AG08395 (cell line): ENCODE measurements at places on chromosomes 4 and X.

- DNase-seq: peak; percentile 75
Measured at GRCh38 chr4:77921701-77922100, 59.1 kb downstream of the MRPL1 start.

DNA sequence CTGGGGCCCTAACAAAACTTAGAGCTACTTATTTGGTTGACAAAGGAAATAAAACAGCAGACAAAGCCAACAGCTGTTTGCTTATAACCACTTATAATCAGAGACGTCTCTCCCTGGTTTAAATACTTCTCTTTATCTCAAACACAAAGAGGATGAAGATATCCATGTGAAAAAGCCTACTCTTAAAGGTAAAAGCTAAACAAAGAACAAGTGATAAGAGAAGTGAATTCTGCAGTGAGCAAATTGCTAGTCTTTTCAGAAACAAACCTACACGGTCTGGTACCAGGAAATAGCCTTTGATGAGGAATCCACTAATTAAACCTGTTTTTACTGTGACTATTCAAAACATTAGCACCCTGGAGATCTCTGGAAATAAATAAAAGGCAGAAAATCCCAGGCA lies 46.7 kb downstream of the GRIA3 start:
- no peak for DNase-seq

DNA sequence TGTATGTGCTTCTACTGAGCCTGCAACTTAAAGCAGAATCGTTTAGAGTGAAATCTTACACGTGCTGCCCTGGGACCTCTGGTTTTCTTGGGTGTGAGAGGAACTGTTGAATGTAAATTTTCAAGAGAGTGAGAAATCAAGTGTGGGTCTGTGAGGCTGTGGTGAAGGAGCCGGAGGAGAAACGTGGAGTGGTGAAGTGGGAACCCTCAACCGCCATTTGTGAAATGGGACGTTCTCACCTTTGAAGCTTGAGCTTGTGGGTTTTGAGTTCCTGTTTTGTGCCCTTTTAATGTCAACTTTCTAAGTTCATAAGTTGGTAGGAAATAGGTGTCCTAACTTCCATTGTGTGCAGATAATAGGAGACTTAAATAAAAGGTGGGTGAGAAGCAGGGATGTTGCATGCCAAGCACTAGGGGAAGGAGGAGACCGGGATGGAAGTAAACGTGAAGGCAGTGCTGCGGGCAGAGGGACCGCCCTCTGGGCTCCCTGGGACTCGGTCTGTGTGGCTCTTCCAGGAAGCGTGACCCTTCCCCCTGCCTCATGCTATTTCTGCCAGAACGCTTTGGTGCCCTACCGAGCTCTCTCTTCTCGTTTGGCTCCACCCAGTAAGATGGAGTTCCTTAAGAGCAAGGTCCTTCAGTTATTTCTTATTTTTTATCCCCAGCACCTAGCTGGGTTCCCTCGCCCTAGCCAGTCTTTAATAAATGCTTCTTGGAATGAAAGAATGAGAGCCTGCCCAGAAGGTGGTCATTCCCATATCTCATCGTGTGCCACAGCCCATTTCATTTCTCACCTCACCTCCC lies 56.0 kb downstream of the TMEM131L start:
- DNase-seq: no peak

DNA sequence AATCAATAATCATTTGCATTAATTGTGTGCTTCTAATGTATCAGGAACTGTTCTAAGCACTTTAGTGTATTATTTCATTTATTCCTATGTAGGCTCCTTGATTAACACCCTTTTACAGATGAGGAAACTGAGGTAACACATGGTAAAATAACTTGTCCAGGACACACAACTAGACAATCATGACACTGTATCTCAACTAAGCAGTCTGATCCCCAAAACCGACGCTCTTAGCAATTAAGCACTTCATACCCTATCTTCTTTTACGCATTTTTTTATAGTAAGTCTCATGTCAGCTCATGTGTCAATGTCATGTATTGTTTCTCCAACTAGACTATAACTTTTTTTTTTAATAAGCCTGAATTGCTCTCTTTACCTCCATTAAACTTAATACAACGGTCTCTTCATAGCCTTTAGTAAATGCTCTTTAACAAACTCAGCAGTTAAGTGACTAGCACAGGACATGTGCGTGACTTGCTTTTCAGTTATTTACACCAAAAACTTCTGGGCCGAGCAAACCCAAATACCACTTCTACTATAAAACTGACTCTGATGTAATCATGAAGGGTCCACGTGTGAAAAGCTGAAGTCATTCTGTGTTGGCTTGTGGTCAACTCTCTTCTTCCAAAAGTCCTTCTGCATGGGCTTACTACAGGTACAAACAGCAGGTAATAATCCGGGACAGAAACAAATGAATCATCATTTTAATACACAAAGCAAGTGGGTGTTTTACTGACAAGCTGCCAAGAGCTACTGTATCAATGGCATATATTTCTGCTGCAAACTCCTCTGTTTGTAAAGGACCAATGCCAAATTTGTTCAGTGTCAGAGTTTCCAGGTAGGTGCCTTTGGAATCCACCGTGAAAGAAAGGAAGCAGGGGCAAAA lies 7.9 kb upstream of the AMBN start:
- DNase-seq: no peak

DNA sequence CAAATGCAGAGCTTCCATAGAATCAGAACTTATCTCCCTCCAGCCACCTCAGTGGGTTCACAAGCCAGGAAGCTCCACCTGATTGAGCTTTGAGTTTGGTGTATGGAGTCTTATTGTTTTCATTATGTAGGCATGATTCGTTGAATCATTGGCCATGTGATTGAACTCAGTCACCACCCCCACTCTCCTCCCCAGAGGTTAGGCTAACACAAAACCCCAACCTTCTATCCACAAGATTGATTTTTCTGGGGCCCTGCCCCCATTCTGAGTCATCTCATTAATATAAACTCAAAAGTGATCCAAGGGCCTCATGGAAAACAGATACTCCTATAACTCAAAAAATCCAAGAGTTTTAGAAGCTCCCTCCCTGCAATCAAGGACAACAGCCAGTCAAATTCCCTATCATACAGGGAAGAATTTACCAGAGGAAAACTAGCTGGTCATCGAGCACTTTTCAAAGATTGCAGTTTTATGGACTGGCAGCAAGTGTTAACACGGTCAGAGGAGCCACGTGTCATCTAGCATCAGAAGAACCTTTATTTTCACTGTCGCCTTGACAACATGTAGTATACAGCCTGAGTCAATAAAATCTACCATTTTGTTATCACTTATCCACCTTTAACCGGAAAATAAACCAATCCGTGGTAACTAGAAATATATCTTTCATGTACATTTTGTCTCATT lies 35.9 kb upstream of the GUCY1B1 start:
- DNase-seq: peak; percentile 12

DNA sequence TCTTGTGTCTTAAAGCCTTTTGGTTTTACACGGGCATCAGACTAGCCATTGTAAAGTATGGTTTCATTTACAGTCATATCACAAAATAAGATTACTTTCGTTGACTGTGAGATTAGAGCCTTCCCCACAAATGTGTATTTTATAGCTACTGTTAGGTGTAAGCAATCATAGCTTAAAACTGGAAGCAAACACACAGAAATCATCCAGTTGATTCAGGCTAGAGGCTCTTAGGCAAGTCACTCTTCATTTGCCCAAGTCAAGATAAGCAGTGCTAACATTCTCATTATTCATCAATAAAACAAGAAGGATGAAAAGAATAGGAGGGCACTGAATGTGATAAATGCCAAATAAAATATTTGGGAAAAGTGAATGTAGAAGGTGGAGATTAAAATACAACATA lies 448.7 kb upstream of the FAM241A start:
- no peak for DNase-seq

- DNase-seq: no peak
Measured at GRCh38 chrX:135740681-135741149, 27.3 kb downstream of the CT45A1 start.

- DNase-seq: no peak
Measured at GRCh38 chr4:58807843-58808615, 1697.8 kb upstream of the IGFBP7 start.

DNA sequence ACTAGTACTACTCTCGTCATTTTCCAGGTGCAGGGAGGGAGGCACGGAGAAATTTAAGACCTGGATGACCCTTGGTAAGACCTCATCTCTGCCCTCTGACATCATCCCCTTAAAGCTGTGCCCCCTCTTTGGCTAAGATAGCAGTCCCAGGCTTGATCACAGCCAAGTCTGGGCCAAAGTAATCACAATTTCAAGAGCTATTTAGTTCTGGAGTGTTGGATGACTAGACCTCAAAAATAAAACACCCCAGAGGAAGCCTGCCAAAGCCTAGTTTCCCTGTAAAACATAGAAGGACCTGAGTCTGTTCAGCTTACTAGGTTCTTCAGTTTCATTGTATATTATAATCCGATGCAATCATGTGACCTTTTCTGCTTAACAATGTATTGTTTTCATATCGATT lies 144.6 kb upstream of the ARHGEF9 start:
- no peak for DNase-seq

GRCh38 chr4:168794881-168795280 lies 215.2 kb downstream of the CBR4 start:
- DNase-seq: no peak

DNA sequence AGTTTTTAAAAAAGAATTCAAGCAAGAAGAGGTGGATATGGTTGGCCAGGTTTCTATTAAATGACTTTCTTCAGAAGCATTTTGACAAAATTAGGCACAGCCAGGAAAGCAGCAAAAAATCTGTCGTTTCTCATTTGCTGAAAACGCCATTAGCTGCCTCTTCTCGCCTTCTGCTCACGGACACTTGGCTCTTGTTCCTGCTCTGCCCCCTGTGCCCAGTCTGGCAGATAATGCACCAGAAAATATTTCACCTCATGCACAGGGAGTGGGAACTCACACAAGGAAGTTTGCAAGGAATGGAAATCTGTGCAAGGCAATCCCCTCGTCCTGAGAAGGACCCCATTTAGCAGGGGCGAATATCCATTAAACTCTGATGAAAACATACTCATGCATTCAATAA lies 260.0 kb downstream of the PACRGL start:
- no peak for DNase-seq

DNA sequence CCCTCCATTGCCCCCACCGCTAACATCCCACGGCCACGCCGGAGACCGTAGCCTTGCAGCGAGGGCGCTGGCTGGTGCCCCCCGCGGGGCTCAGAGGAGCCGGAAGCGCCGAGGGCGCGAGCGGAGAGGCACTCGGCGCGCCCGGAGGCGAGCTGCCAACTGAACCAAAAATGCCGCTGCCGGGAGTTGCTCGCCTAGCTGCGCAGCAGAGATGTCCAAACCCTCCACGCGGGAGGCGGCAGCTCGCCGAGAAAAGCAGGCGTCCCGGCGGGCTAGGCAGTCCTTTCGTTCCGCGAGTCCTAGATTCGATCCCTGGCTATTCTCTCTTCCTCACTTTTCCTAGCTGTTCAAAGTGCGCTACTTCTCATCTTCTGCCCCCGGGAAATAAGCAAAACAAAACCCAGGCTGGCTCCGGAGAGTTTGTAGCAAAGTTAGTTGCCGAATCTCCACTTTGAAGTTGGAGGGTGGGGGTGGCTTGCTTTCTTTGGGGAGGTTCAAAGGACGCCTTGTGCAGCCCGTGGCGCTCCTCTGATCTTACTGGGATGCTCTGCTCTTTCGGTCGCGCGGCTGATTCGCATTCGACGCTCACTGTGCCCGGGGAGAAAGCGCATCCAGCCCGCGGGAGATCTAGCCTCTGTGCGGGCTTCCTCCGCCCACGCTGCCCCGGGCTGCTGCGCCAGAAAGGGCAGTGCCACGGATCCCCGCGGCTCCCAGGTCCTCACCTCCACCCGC lies 723 bp downstream of the NKX6-1 start:
- DNase-seq: peak; percentile 48

GRCh38 chr4:10144479-10144878 lies 27.9 kb upstream of the WDR1 start:
- DNase-seq: no peak

DNA sequence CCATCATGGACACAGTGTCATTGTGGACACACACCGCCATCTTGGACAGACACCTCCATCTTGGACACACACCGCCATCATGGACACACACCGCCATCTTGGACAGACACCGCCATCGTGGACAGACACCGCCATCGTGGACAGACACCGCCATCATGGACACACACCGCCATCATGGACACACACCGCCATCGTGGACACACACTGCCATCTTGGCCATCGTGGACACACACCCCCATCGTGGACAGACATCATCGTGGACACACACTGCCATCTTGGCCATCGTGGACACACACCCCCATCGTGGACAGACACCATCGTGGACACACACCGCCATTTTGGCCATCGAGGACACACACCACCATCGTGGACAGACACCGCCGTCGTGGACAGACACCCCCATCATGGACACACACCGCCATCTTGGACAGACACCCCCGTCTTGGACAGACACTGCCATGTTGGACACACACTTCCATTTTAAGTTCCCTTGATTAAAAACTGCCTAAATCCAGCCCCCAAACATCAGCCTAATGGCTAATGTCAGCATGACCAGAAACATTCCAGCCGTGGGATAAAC lies 9.1 kb downstream of the ASMTL start:
- DNase-seq: no peak

GRCh38 chrX:23964191-23964590 lies 56.4 kb downstream of the CXorf58 start:
- DNase-seq: no peak

DNA sequence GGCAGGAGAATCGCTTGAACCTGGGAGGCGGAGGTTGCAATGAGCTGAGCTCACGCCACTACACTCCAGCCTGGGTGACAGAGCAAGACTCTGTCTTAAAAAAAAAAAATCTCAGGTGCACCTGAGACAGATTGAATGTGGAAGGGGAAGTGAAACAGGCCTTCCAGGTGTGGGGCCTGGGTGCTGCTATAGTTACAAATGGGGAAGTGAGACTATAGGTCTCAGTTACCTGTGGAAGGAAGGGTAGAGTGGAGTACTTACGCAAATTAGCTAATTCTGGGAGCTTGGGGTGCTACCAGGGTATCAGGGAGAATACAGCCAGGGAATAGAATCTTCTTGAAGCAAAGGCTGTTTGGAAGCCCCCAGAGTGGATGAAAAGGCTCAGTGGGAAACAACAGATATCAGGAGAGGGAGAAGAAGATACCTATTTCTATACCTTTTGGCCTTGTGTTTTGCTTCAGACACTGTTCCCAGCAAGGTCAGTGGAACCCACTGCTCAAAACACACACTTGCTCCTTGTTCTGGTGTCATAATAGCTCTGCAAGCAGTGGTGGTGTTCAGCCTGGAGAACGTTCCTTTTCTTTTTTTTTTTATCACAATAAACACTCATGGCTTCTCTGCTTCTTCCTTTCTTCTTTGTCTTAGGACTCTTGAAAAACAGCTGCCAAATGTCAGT lies 7.0 kb downstream of the CD38 start:
- no peak for DNase-seq
